NCI-H226 (cell line): ENCODE measurements at places on chromosomes 12 and 14.

DNA sequence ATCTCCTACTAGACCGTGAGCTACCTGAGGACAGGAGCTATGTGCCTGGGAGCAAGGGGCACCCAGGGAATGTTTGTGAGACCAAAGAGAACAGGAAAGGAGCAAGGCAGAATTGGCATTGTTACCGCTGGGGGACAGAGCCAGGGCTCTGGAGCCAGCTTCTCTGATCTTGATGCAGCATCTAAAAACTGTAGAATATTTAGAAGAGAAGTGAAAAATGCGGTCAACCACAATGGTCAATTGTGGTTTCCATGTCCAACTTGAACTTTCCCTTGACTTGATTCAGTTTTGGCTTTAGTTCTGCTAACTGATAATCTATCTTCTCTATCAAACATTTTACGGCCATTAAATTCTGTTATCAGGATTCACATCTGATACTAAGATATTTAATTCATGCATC is 201.2 kb downstream of the ANO4 start:
- no peak for DNase-seq

DNA sequence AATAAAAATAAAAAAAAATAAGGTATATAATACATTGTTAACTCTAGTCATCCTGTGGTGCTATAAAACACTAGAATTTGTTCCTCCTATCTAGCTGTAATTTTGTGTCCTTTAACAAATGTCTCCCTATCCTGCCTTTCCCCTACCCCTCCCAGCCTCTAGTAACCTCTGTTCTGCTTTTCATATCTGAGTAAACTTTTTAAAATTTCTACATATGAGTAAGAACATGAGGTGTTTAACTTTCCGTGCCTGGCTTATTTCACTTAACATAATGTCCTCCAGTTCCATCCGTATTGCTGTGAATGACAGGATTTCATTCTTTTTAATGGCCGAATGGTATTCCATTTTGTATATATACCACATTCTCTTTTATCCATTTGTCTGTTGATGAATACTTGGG is 71.3 kb upstream of the GNG2 start:
- DNase-seq, result no peak

DNA sequence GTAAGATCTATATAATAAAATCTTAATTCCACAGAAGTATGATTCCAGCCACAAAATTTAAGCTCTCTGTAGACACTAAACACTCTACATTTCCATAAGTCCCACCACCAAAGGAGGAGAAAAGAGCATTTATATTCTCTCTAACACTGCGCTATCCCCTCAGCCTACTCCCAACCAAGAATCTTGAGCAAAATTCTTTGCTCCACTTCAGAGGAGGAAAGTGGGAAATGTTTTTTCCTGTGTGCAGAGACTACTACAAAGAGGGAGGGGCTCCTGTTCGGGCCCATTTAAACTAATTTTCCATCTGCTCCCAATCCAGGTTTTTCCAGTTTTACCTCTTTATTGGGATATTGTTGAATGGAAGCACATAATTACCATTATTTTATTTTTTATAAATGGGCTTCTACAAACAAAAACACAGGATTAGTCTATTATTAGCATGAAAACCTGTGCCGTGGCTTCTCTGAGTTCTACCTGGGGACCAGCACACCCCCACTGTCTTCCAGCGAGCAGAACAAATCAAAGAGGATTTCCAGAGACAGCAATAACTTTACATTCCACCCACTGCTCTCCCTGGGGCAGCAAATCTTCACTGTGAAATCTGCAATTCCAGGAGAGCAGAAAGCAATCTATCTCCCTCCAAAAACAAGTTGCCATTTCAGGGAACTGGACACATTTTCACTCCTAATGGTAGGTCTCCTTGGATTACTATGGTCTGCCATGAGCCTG is 174.0 kb downstream of the DAD1 start:
- no peak for DNase-seq

DNA sequence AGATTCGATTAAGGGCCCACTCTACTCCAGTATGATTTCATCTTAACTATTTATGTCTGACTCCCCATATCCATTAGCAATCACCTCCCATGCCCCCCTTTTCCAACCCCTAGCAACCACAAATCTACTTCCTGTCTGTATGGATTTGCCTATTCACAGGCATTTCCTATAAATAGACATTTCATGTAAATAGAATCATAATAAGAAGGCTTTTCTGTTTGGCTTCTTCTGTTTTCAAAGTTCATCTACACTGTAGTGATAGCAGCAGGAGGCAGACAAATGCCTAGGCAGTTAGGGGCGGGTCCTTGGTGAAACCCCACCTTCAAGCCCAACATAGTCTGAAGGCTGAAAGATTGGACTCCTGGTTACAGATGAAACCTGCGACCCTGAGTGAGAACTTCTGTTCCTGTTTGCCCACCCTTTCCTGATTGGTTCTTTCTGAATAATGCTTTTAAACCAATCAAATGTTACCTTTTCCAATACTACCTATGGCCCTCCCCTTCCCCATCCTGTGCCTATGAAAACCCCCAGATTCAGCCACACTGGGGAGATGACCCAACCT is 62.1 kb upstream of the HECTD1 start:
- DNase-seq, result peak; percentile 2

DNA sequence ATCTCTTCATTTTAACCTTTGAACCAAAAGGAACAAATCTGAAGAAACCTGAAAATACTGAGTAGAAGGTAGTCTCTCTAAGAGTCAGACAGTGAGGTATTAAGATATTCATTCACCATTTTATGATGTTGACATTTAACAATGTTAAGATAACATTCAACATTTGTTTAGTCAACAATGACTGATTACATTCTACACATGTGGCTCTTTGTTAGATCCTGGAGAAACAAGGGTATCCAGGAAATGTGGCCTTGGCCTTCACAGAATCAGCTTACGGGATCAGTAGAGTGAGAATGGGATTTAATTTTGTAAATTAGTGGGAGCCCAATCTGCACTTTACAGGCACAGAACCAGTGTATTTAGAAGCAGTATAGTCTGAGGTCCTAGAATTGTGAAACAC is 355.5 kb downstream of the KCNH5 start:
- DNase-seq, result no peak

- DNase-seq, result peak; percentile 81
Observed at GRCh38 chr14:93085911-93086310, 29.8 kb downstream of the ITPK1 start.

DNA sequence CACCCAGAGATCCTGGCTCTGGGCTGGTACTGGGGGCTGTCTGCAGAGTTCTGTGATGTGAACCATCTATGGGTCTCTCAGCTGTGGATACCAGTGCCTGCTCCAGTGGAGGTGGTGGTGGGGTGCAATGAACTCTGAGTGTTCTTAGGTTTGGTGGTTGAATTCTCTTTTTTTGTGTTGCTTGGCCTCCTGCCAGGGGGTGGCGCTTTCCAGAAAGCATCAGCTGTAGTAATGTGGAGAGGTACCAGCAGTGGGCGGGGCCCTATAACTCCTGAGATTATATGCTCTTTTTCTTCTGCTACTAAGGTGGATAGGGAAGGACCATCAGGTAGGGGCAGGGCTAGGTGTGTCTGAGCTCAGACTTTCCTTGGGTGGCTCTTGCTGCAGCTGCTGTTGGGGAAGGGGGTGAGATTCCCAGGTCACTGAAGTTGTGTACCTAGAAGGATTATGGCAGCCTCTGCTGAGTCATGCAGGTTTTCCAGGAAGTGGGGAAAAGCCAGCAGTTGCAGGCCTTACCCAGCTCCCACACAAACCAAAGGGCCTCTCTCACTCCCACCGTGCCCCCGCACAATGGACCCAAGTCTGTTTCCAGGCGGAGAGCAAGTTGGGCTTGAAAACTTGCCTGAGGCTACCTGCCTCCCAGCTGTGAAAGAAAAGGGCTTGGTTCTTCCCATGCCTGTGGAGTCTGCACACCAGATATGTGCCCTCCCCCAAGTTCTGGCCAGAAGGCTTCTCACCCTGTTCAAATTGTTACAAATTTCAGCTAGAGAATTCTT is 18.6 kb downstream of the CCER1 start:
- DNase-seq, result peak; percentile 40

DNA sequence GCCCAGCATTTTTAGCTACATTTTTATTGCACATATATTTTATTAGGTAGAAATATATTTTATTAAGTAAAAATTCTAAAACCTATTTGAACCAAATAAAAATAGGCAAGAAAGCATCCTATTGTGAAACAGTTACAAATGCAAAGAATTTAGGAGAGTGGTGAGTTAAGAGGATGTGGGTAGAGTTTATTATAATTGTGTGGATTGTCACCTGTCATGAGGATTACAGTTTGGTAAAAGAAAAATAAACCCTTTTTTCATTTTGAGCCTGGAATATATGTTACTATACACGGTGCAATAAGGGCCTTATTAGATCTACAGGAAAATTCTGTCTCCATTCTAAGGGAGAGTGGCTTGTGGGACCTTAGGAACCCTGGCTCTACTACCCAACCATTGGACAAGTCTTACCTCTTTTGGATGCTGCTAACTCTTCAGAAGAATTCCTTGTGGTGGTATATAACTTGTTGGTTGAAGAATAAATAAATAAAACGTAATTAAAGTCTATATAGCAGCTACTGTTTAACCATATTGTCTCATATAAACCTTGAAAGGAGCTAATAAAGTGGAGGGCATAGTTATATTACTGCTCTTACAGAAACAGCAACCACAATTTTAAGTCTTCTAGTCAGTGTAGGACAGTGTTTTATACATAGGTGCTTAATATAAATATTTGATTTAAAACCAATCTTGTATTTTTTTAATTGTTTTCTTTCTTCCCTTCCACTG is 67.8 kb downstream of the FGD4 start:
- DNase-seq, result no peak

- no peak for DNase-seq
Observed at GRCh38 chr14:103450416-103450815, 65.2 kb downstream of the MARK3 start.

DNA sequence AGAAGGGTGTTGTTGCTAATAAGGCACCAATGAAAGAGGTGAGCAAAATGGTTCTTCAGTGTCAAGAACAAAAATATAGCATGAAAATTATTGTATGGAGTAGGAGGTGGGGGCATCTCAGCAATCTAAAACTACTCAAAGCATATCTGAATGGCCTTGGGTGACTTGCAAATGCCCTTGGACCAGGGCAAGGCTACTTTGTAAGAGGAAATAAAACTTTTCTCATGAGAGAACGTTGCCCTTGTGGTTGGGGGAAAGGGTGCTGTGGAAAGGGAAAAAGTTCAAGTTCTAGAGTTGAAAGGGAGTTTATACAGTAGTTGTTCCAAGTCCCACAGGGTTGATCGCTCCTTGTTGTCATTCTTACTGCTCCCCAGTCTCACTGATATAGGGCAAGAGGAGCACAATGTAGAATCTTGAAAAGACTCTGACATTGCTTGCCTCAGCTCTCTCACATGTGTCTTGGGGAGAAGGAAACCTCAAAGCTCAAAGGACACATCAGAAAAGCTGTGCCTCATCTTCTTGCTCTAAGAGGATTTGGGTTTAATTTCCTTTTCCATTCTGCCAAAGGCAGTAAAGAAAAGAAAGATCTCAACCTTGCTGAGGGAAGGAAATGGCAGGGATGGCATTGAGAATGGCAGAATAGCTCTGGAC is 270.5 kb downstream of the DUSP6 start:
- DNase-seq, result no peak

DNA sequence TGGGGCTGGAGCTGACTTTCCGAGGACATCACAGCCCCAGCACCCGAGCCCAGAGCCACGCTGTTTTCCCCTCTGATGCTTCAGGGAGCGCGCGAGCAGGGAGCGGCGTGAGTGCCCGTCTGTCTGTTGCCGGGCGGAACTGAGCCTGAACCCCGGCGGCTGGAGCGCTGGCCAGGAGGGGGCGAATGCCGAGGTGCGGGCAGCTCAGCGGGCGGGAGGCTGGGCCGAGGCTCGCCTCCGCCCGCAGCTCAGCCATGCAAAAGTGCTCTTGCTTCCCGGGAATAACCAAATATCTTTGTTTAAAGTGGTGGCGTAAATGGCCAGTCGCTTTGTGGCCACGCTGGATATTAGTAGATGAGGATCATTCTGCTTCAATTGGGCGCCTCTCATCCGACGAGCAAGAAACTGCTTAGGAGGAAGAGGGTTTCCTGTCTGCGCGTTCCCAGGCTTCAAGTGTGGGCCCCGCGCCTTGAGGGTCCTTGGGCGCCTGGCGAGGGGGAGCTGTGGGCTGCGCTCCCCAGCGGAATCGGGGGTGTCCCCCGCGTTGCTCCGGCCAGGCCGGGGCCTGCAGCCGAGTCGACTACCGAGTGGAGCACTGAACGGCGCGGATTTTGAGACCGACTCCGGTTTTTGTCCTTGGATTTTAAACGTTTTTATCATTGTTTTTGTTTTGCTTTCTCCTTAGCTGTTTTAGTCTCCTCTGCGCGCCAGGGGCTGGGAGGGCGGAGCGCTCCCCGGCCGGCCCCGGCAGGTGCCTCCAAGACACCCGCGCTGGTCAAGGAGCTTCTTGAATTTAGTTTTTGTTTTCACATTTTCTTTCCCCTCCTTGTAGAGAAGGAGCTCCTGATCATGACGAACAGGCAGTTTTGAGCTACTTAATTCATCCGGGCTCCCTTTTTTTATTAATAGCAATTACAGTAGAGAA is 831 bp upstream of the NKX2-1 start:
- DNase-seq, result peak; percentile 14

GRCh38 chr14:32764131-32764530 is 174.5 kb upstream of the NPAS3 start:
- DNase-seq, result no peak

GRCh38 chr14:33369972-33370371 is 431.3 kb downstream of the NPAS3 start:
- DNase-seq, result no peak

- no peak for DNase-seq
Observed at GRCh38 chr12:126474703-126475102, 1409.5 kb downstream of the AACS start.

DNA sequence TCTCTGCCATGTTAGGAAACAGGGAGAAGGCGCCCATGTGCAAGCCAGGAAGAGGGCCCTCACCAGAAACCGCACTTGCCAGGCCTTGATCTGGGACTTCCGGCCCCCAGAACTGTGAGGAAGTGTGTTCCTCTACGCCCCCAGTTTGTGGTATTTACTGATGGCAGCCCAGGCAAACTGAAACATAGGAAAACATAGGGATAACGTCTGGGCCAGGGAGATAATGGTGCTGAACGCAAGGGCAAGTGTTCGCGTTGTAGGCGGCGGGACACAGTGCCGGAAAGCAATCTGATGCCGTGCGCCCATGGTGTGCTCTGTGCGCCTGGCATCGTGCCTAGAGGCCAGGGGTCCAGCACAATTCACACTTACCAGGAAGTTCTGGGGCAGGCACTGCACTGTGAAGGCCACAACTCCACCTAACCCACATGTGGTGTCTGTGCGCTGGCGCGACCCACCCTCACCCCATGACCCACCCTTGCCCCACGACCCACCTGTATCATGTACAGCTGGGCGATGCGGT is 53.6 kb downstream of the ARL6IP4 start:
- DNase-seq, result no peak

GRCh38 chr14:57610631-57611030 is 117.0 kb upstream of the CCDC198 start:
- DNase-seq, result no peak
